D341Med (cell line): ENCODE measurements at places on chromosomes 1 and 21.

DNA sequence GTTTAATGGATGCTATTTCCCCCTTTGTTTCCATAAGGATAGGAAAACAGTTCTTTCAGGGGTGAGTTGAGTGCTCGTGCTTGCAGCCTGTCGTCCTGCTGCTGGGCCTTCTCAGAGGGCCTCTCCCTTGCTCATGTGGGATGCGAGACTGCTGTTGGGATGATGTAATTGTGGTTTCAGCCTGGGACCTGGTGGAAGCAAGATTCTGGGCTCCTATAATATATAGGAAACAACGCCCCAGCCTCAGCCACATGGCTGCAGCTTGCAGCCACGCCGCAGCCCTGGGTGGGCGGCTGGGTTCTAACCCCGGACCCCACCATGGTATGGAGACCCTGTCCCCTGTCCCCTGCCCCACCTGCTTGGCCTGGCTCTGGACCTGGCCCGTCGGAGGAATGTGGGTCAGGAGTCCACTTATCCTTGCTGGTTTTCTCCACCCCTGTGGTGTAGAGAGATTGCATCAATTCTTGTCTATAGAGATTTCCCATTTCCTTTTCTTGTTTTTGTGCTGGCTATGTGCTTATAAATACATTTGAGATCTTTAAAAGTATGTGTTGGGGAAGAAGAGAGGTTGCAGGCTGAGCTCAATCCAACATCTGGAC lies 357.8 kb downstream of the SIPA1L2 start:
- no peak for DNase-seq

DNA sequence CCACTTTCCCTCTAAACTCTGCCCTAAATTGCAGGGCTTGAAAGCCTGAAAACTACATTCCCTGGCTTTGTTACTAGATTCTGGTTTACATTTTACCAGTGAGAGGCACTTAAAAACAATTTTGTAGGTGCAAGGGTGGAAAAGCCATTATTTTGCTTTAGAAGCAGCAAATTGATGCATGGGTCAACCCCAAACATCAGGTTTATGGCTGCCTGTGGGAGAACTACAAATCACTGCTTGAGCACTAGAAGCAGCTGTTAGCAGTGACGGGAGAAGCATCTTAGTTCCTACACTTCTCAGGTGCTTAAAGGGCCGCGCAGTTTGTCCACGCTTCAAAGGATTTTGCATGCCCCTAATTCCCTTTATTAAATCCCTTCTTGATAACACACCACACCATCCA lies 417.2 kb downstream of the PCP4 start:
- DNase-seq, result no peak

DNA sequence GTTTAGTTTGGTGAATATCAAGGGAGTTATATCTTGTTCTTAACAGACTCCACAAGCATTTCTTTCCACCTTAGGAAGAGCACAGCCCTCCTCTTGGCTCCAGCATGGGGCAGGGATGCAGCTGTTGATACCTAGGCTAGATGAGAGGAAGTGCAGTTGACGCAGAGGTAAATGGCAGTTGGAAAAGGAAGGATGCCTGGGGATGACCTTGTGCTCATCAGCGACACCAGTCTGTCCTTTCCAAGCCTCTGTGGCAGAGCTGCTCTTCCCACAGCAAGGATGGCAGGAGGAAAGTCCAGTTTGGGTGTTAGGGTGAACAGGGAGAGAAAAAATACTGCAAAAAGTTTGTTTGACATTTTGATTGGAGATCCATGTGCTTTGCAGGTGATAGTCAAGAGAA lies 6.2 kb downstream of the PROX1 start:
- no peak for DNase-seq

DNA sequence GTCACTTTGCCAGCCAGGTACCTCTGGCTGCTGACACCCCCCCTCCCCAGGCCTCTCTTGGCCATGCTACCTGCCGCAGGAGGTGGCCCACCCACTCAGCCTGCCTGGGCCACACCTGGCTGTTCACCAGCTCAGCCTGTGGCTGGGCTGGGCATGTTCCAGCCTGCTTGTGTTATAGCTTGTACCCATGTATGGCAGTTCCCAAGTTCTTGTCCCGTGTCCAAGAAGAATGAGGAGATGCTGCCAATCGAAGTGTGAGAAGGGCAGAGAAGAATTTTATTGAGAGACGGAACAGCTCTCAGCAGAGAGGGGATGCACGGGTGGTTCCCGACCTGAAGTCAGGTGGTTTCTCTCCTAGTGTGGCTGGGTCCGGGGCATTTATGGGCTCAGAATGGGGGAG lies 3.9 kb upstream of the MMEL1 start:
- DNase-seq, result no peak

DNA sequence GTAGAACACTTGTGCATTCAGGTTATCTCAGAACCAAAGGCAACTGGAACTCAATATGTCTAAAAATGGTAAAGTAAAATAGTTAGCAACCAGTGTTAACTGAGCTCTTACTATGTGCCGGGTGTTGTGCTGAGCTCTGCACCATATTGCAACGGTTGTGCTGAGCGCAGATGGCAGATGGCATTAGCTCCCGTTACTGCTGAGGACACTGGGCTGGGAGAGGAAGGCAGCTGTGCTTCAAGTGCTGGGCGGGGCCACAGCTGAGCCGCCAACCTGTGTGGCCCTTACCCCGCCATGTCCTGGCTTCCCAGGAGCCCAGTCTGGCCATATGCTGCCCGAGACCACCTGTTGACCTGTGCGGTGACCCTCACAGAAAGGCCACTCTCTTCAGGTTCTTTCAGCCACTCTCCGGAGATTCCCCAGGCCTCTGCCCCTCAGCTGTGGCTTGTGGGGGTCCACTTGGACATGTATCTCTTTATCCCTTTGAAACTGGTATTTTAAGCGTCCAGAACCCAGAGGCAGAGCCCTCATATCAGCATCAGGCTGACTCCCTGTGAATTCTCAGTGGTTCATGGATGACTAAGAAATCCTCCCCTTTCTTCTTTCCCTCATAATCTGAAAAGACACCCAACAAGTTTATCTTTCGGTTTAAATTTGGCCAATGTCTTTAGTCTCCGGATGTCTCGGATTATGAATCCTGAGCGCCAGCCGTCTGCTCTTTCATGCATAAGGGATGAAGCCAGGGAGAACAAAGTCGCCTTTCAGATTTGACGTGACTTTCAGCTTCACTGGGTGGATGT lies 26.4 kb downstream of the LDLRAP1 start:
- DNase-seq, result no peak

GRCh38 chr1:198519639-198520501 lies 20.6 kb downstream of the ATP6V1G3 start:
- DNase-seq, result no peak

DNA sequence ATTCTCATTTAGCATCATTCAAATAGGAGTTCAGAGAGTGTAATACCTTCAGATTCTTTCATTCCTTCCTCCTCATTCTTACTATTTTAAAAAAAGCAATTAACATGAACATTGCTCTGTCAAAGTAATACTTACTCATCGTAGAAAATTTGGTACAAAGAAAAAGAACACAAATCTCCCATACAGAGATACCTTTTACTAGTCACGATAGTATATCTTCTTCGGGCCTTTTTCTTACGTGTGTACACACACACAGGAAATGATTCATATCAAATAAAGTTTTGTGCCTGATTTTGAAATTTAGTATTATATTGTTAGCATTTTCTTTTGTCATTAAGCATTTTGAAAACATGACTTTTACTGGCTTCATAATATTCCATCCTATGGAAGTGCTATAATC lies 52.9 kb downstream of the NCF2 start:
- DNase-seq, result no peak

DNA sequence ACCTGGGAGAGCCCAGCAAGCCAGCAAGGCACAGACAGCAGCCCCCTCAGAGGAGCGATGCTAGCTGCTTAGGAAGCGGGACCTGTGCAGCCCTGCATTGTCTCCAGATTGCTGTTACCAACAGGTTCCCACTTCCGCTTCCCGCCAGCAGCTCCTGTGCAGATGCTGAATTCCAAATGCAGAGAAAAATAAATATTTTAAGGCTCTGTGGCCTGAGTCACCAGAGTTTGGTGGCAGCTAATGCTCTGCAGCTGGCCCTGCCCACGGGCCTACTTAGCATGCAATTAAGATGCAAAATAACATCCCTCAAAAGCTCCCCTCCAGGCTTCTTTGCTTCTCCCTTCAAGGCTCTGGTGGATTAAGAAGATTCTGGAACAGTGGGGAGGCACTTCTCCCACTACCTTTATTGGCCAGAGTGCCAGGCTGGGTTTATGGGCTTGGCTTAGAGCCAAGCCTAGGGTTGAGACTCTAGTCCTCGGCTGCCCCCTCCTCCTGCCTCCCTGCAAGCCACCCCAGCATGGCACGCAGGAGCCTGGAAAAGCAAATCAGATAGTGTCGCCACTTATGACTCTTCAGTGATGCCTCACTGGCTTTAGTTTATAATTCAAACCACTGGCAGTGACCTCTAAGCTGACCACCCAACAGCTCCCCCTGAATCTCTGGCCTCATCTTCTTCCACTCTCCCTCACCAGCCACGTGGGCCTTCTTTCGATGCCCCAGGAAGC lies 207.1 kb upstream of the ZC3H12A start:
- DNase-seq, result no peak

DNA sequence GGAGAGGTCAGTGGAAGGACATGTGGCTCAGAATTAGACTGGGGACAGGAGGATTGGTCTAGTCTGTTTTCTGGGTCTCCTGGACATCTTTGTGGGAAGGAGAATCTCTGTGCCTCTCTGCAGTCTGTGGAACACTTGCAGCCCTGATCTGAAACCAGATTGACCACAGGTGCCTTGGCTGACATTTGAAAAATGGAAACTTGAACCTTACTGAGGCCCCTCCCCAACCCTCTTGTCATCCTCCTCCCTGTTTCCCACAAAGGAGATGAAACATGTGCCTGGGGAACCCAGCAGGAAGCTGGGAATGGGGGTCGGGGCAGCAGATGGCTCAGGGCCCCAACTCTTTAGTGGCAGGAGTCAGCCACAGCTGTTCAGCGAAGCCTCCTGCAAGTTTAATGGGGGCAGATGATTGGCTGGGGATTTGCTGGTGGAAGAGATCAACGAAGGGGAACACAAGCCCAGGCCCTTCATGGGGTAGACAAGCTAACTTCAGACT lies 18.1 kb downstream of the VASH2 start:
- DNase-seq, result no peak

GRCh38 chr1:74334147-74334546 lies 99.0 kb downstream of the TNNI3K start:
- DNase-seq, result no peak

GRCh38 chr21:28387220-28387619 lies 605.5 kb downstream of the LTN1 start:
- DNase-seq, result no peak

DNA sequence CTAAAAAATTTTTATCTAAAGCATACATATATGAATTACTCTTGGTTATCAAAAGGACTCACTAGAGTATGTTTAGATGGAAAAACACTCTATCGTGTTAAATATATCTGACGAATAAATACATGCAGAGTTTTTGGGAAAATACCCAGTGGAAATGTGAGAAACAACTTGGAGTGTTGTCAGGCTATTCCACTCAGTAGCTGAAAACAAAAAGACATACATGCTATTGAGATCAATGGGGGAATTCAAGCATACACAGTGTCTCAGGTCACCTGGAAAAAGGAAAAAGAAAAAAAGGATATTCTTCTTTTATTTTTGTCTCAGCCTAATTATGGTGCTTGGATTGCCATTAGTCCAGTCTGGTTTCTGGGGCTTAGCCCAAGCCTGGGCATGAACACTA lies 247.0 kb upstream of the LYPLAL1 start:
- DNase-seq, result no peak

DNA sequence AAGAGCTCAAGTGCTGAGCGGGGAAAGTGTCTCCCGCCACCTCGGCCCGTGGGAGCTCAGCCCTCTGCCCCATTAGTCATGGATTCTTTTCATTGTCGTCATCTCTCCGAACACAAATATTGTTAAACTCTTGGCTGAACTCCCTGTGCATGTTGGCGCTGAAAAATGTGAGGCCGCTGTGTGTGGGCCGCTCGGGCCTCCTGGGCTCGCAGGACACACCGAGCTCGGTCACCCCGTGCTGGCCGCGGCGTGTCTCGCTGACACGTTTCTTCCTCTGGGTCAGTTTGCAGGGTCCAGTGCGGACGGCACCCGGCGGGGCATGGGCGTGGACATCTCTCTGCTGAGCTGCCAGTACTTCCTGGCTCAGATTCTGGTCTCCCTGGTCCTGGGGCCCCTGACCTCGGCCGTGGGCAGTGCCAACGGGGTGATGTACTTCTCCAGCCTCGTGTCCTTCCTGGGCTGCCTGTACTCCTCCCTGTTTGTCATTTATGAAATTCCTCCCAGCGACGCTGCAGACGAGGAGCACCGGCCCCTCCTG lies 25.6 kb downstream of the SLC45A1 start:
- no peak for DNase-seq

DNA sequence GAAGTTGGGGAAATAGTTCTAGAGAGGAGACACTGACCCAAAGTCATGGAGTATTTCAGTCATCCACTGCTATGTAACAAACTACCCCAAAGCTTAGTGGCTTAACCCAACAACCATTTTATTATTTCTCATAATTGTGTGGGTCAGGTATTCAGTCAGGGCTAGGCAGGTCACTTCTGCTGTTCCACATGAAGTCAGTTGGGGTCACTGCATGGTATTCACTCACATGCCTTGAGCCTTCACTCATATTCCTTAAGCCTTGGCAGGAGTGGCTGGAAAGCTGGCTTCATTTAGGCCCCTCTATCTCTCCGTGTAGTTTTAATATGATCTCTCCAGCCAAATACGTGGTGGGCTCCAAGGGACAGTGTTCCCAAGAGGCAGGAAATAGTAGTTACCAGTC lies 17.5 kb upstream of the RNF11 start:
- DNase-seq, result no peak

- peak; percentile 47 for DNase-seq
Measured at GRCh38 chr1:220786337-220787068, at the start of gene MTARC1. Gene MTARC1, plus strand, starts transcription at chr1:220786913. Its CDS starts 32 bp downstream, at chr1:220786945.
